ENCODE measurements at places on chromosomes 12 and 14.

GRCh38 chr14:71597955-71598660 is 334.1 kb upstream of the RGS6 start:
- DNase-seq: no peak

- DNase-seq: no peak
Measured at GRCh38 chr12:11922361-11922760, 148.4 kb upstream of the BCL2L14 start.

DNA sequence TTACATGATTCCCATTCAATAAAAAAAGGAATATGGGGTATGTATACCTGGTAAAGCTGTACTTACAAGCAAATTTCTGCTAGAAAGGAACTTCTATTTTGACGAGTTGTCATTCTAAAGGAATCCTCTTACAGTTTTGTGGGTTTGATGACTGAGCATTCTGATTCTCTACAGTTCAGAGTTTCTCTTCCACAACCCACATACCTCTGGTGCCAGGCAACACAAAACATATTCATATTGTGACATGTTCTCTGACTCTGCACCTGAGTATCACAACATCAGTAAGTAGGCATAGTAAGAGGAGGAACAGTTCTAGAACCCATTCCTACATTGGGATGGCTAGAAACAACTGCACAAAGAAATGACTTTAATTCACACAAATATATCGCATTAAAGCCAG is 636.6 kb downstream of the MED13L start:
- DNase-seq: no peak

- DNase-seq: no peak
Measured at GRCh38 chr14:67285876-67286452, 44.7 kb downstream of the PALS1 start.

DNA sequence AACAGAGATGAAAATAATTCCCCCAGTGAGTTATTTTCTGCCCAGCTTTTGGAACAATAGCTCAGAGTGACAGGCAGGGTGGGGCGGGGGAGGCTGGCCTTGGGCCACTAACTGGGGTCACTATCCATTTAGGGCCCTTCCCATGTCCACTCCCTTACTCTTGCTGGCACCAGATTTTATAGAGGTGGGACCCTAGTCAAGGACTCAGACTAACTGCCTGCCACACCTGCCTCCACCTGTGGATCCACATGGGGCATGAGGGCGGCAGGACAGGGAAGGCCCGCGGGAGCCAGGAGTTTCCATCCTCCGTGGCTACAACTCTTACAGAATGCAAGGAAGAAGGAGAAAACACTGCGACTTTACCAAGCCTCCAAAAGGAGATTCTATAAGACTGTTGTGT is 10.1 kb downstream of the VDR start:
- no peak for DNase-seq

DNA sequence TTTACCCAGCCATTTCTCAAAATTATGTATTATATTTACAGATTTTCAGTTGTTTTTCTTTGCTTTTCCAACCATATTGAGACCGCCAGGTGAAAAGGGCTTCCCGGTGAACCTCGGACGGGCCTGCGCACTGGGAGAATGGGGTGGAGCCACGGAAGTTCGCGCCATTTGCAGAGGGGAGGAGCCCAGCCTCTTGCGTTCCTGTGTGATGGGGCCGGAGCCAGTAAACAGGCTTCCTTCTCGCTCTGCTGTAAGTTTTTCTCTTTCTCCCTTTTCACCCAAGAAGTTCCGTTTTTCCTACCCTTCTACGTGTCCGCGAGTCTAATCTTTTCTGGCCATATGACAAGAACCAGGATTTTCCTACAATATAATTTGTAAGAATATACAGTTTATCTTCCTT is 1108.8 kb upstream of the SEL1L start:
- no peak for DNase-seq

- no peak for DNase-seq
Measured at GRCh38 chr12:119274636-119275065, 59.9 kb upstream of the CCDC60 start.

- no peak for DNase-seq
Measured at GRCh38 chr12:102960766-102961465, 3.4 kb downstream of the ASCL1 start.

DNA sequence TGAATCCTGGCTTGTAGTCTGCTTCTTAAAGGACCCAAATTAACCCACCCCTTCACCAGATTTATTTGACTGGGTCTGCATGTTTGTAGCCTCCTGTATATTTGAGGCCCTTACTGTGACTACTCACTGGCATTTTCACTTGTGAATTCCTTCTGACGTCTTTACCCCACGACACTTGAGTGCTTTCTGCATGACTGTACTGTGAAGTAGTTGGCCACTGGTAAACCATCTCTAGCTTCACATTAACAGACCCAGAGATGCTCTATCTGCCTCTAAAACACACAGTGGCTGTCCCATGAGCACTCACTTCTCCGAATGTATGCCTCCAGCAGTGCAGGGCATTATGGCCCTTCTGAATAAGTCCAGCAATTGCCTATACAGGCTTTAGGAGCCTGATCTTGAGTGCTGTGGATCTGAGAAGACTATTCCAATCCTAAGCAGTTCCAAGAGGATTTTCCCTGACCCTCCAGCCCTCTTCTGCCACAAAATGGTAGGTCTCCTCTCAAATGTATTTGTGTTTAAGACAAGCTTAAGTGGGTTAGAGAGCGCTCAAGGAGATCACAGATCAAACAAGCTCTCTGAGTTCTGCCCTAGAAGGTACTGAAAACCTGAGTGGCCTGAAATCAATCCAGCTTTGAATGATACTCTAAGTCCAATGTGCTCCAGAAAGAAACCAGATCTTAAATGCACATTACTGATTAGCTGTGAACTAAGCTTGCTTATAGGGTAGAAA is 534.7 kb downstream of the RPS29 start:
- DNase-seq: no peak

GRCh38 chr12:108667349-108667748 is 33.7 kb upstream of the SELPLG start:
- no peak for DNase-seq

- no peak for DNase-seq
Measured at GRCh38 chr14:102481791-102482238, 27.8 kb downstream of the ANKRD9 start.

DNA sequence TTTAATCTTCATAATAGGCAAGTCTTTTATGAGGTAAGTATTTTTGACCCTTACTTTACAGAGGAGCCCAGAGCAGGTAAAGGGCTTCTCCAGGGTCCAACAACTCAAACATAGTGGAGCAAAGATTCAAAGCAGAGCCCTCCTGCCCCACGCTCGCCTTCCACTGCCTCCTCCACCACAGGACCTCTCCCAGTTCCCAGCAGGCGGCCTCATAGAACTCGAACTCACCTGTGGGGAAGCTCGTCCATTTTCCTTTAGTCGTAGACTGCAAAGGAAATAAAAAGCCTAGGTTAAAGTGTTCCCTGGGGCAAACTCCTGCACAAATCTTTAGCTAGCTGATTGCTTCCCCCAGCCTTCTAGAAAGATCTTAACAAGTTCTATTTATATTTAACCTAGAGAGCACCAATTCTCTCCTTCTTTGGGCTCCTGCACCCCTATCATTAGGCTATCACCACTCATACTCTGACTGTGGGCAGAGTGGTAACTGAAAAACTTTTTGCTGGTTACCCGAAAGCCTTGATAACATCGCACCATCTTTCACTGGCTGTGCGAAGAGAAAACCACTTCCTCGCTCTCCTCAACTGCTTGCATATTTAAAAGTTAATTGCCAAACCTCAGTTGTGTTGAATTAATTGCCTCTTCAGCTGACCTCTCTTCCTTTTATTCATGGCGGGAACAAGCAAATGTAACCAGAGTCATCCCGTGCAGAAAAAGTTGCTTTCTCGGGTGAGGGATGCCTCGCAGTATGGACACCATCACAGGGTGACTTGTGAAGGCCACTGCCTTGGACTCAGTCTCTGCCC is 299.6 kb downstream of the DPF3 start:
- DNase-seq: no peak

DNA sequence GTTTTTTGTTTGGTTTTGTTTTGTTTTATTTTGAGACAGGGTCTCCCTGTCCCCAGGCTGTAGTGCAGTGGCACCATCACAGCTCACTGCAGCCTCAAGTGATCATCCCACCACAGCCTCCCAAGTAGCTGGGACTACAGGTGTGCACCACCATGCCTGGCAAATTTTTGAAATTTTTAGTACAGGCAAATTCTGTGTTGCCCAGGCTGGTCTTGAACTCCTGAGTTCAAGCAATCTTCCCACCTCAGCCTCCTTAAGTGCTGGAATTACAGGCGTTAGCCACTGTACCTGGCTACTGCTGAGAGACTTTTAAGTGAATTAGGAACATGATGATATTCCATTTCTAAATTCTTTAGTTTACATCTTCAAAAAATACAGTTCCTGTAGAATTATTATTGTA is 2.6 kb downstream of the LYZ start:
- DNase-seq: no peak

- DNase-seq: no peak
Measured at GRCh38 chr14:89723930-89724627, 230.5 kb downstream of the EFCAB11 start.

- no peak for DNase-seq
Measured at GRCh38 chr14:63852817-63853731, at the start of gene SYNE2. Gene SYNE2, plus strand, starts transcription at chr14:63853004. Its CDS starts 56,145 bp downstream, at chr14:63909149.

DNA sequence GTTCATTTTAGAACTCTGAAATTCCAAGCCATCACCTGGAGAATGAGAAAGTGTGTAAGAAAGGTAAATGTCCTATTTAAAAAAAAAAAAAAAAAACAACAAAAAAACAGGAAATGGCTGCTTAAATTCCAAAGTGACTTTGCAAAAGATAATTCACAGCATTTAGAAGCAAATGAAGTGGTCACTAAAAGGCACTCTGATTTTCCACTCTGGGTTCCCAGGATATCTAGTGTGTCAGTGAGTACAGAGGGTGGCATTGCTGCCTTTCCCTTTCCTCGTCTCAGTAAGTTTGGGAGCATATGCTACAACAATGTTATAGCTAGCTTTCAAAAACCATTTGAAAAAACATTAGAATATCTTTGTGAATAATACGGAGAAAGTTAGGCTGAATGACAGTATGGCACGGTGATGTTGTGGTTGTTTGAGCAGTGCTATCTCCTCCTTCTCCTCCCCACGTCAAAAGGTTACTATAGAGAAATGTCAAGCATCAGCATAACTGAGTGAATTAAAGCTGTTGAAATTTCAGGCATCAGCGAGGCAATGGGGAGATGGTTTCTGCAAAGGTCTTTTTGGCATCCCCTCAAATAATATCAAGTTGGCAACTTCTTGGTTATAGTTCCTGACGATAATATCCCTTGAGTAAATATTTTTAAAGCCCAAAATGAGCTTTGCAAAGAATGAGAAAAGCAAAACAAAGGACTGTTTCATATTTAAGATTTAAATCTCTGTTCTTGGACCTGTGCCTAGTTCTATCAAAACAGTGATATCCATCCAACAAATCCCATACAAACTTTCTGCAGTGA is 164.5 kb upstream of the E2F7 start:
- no peak for DNase-seq

GRCh38 chr14:44960646-44961045 is 1.1 kb downstream of the KLHL28 start:
- no peak for DNase-seq

GRCh38 chr14:48723841-48724495 is 862.2 kb downstream of the RPS29 start:
- DNase-seq: no peak

GRCh38 chr12:5244513-5244972 is 187.4 kb upstream of the NTF3 start:
- DNase-seq: no peak

DNA sequence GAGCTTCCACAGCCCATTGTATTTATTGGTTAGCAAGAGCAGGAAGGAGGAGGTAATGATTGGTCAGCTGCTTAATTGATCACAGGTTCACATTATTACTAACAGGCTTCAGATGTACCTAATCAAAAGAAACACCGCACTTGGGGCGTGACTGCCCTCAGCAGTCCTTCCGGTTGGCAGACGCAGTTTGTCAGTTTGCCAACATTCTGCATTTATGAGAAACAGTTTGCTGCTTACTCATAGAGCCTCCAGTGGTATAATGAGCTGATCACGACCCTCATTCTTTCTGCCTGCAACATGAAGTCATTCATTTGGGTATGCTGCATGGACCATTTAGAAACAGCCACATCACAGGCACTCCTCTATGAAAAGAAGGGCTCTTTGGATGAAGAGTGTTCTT is 42.5 kb upstream of the PPM1H start:
- no peak for DNase-seq

- DNase-seq: no peak
Measured at GRCh38 chr12:57169969-57170368, 22.6 kb upstream of the LRP1-AS start.

DNA sequence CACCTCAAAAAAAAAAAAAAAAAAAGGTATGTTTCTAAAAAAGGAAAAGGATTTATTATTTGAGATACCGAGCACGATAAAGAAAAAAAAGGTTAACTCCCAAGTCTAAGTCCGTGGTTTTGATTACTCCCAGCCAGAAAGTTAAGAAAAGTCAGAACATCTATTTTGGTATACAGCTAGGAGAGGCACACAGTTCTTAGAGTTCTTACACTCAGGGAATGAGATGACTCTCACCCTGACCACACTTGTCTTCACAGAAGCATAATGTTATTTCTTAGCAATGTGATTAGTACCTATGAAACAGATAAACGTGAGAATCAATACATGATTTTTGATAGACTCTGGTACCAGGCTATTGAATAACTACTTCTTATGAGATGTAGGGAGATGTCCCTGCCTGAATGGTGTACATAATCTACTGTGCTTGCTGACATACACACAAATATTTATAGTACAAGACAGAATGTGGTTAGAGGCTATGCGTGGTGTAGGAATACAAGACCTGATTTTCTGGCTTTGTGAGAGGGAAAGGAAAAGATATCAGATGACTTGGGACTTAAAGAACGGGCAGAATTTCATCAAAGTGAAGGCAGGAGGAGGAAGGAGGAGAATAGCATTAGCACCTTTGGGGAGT is 31.6 kb downstream of the LIMA1 start:
- DNase-seq: no peak

DNA sequence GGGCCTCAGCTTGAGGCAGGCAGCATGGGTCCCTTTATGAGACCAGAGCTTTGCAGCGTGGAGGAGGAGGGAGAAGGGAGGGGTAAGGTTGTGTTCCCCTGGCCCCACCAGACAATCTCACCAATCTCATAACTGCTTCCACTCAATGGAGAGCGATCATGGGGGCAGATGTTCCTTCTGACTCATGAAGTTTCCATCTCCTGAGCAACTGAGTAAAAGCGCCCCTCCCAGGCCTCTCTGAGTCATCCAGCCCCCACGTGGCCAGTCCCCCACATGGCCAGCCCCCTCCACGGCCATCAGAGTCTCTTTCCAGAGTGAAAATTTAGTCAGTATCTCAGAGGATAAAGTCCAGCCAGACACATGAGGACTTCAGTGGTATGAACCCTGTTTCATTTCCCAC is 39.2 kb upstream of the PLXNC1 start:
- DNase-seq: no peak

Measured in C1 segment of cervical spinal cord (tissue), 14 donors.